ENCODE measurements at places on chromosomes 3 and 15.
A peak's percentile ranks its signal among the peaks of the same experiment; 100 is the strongest.

- no peak for DNase-seq
Observed at GRCh38 chr3:45109771-45110508, 36.2 kb downstream of the CDCP1 start.

GRCh38 chr3:164832216-164832615, 246.1 kb downstream of the SI start:
- DNase-seq = no peak

DNA sequence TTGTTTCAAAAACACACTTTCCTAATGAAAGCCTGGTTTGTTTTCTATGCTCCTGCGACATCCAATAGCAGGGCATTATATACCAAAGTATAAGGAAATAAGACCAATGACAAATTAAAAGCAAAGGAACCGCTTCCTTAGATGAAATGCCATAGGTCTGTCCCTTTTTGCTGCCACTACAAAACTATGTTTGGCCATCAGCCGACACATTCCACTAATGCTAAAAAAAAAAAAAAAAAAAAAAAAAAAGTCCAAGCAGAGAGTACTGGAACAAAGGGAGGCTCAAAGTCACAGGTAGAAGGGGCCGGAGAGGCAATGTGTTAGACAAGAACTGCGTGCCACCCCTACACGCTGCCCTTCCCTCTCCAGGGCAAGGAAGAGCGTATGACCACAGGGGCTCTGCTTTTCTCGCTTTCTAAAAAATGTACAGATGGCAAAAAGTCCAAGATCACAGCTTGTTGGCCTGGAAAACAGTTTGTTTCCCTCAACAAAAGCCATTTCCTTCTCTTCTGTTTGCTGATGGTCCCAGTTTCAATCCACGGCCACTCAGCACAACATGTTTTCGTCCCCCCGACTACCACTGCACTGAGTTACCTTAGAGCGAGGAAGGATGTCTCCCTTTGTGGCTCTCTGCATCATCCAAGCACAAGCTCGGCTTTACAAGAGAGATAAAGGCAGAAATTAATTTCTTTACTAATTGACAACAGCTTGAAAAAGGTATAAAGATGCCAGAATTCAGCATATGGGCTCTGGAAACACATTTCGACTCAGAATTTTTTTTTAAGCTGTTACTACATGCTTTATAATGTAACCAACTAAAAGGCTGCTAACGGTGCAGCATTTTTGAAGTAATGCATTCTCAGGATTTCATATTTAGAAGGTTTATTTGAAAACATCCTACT, 70.8 kb downstream of the ABTB1 start:
- DNase-seq = no peak

- DNase-seq = no peak
Observed at GRCh38 chr3:18378218-18378617, 46.9 kb downstream of the SATB1 start.

- peak; percentile 34 for DNase-seq
Observed at GRCh38 chr3:189038773-189039745, 132.7 kb upstream of the TPRG1 start.

DNA sequence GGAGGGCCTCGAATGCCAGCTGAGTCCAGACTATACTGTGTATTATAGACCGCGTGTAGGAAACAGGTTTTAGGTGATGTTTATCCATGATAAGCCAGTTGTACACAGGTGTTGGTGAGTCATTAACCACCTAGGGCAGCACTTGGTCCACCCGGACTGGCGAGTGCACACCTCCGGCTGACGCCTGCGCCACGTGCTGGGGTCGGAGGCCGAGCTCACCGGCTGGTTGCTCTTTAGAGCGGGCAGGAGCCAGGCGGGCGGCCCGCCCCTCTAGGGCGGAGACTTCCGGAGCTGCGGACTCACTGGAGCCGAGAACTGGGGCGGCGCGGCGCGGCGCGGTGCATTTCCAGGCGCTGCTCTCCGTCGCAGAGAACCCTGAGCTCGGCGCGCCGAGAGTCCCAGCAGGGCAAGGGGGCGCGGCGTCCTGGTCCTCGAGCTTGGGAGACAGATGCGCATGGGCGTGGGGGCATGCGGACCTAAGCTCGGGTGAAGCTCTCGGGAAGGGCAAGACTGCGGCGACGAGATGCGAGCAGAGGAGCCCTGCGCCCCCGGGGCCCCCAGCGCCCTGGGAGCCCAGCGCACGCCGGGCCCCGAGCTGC, at the start of gene ESYT3:
TSS of gene ESYT3 (plus strand) at position 341 of the 599 bp plus-strand sequence. CDS start at position 524, 183 bp downstream.
- DNase-seq = peak; percentile 76

GRCh38 chr15:92377083-92377789, 16.4 kb upstream of the ST8SIA2 start:
- DNase-seq = no peak

GRCh38 chr3:134559591-134559990, 73.7 kb downstream of the CEP63 start:
- DNase-seq = no peak

DNA sequence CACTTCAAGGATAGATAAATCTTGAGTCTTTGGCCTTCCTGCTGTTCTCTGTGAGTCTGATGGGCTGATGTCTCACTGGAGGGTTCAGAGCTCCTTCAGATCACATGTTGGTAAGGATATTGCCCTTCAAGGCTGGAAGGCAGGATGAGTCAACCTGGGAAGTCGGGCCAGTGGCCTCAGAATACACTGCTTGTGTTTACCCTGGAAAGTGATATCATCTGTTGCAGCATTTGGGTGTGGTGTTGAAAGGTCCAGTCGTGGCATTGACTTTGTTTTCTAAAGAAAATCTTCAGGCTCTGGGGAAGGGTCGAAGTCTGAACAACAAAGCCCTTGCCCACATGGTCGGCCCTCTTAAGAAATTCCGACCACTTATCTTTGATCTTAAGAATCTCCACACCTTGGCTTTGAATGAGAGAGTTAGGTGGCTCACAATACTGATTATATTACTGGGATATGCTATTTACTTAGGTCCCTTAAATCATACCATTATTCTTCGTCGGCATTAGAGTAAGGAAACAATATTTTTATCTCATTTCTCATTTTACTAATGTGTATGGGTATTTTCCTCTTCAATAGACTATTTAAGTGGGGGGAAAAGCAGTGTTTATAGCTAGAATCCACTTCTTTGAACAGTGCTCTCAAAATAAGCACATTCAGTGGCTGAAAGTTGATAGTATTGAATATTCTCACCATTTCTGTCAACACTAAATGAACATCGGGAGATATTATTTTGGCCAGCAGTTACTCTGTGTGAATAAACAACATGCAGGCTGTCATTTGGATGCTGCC, 303.9 kb upstream of the RASGRP1 start:
- no peak for DNase-seq

- no peak for DNase-seq
Observed at GRCh38 chr3:82715091-82715856, 953.8 kb upstream of the GBE1 start.

GRCh38 chr3:128185630-128186447, 32.6 kb downstream of the EEFSEC start:
- DNase-seq = no peak

DNA sequence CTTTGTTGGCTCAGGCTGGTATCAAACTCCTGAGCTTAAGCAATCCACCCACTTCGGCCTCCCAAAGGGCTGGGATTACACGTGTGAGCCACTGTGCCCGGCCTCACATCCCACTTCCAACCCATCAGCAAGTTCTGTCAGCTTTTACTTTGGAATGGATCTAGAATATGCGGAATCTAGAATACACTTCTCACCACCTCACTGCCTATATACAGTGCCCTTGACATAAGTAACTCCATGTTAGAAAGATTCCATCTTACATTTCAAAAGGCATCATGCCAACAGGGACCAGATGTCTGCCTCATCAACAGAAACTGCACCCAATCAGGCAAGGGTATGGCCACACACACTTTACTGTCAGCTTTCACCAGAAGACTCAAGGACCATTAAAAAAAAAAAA, 9.9 kb upstream of the RBSN start:
- no peak for DNase-seq

DNA sequence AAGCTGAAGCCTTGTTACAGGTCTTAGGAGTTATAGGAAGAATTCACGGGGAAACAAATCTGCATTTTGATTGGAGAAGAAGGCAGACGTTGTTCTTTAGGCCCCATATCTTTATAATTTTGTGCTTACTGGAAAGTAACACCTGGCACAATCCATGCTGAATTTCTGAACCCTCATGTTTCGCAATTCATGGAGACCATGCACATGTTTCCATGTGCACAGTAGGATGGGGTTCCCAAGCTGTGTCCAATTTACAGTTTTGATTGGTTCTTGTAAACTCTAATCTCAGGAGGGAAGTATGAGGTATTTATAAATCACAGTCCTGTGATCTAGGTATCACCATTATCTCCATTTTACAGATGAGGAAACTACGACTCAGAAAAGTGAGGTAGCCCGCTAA, 7.8 kb upstream of the SCAANT1 start:
- DNase-seq = no peak

- no peak for DNase-seq
Observed at GRCh38 chr3:116741467-116741866, 31.9 kb downstream of the TUSC7 start.

- DNase-seq = peak; percentile 38
Observed at GRCh38 chr3:16203031-16203430, 28.6 kb downstream of the GALNT15 start.

GRCh38 chr3:184255291-184256039, 5.9 kb downstream of the CAMK2N2 start:
- no peak for DNase-seq

DNA sequence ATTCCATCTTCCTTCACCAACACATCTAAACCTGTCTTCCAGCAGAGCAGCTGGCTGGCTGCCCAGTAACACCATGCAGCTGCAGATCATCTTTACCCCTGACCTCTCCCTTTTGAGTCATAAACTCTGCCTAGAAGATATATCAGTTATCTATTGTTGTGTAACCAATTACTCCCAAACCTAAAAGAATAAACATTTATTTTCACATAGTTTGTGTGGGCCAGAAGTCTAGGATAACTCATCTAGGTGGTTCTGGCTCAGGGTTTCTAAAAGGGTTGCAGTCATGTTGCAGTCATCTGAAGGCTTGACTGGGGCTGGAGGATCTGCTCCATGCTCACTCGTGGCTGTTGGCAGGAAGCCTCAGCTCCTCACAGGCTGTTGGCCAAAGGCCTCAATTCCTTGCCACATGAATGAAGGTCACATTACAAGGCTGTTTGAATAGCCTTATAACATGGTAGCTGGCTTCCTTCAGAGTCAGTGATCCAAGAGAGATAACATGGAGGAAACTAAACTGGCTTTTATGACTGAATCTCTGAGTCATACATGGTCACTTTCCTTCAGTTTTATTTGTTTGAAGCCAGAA, 92.8 kb downstream of the GOLIM4 start:
- no peak for DNase-seq

DNA sequence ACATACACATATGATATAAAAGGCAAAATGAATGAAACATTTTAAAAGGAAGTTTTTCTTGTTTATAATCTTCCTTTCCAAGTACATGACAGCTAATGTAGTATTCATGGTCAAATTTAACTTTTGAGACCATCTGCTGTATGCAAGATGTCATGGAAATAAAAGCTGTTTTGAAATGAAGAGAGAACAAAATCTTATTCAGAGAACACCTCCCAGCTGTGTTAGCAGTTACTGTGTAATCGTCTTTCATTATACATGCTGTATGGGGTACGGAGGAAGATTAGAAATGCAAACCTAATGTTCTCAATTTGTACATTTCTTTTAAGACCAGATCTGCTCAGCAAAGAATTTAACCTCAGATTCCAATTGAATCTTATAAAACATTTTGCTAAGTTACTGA, 1182.3 kb downstream of the OTOL1 start:
- DNase-seq = no peak

- DNase-seq = no peak
Observed at GRCh38 chr3:131338948-131339640, 42.5 kb upstream of the NUDT16 start.

DNA sequence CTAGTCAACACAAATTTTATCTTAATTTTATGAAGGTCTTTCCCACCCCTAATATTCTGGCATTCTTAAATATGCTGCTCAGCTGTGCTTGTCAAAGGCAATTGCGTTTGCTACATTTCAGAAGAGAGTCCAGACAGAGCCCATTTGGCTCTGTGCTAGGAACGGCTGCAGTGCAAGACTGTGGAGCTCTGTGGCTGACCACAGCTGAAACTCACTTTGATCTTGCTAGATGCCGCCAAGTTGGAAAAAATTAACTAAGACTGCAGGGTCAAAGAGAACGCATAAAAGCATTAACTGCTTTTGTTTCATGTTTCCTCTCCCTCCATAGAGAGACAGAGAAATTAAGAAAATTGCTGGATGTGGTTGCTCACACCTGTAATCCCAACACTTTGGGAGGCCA, 7.6 kb upstream of the PPP1R2 start:
- peak; percentile 53 for DNase-seq

DNA sequence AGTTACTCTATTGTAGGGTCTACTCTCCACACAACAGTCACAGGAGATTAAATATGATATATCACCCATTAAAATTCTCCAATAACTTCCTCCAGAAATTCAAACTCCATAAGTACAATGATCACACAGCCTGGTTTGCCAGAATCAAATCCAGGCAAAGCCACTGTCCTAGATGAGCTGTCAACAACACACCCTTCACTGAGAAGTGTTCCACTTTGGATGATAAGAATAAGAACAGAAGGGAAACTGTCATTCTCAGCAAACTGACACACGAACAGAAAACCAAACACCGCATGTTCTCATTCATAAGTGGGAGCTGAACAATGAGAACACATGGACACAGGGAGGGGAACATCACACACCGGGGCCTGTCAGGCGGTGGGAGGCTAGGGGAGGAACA, 41.4 kb upstream of the KBTBD8 start:
- DNase-seq = no peak

- no peak for DNase-seq
Observed at GRCh38 chr15:41116962-41117252, 827 bp upstream of the INO80 start.

GRCh38 chr15:67051088-67052045, 14.0 kb upstream of the SMAD3 start:
- DNase-seq = no peak

DNA sequence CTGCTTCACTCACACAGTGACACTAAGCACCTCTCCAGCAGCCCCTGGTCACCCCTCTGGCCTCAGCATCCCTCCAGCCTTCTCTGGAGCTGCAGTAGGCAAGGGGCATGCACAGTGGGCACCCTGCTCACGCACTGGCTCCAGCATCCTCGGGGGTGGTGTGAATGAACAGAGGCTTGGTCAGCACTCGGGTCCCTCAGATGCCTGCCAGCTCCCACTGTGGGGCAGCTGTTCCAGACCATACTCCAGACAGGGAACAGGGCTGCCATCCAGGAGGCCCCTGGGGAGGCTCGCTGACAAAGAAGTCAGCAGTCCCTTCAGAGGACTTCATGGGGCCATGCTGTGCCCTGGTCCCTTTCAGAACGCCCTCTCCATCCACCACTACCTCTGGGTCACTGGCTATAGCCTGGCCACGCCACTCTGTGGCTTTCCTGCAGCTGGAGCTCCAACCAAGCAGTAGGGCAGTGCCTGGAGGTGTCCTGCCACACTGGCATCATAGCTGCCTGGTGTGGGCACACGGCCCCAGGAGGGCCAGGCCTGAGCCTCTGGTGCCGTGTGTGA, 26.3 kb downstream of the ALS2CL start:
- DNase-seq = no peak

GRCh38 chr15:66131200-66131599, 122.3 kb downstream of the MEGF11 start:
- DNase-seq = no peak

Measured in stimulated activated CD8-positive, alpha-beta memory T cell treated with anti-CD3 and anti-CD28 coated beads, Interleukin-4, amount 100 ng/mL, for 48 hours (primary cell).